Suprapubic skin (tissue), 4 donors: ENCODE measurements at places on chromosomes 7 and 10.

DNA sequence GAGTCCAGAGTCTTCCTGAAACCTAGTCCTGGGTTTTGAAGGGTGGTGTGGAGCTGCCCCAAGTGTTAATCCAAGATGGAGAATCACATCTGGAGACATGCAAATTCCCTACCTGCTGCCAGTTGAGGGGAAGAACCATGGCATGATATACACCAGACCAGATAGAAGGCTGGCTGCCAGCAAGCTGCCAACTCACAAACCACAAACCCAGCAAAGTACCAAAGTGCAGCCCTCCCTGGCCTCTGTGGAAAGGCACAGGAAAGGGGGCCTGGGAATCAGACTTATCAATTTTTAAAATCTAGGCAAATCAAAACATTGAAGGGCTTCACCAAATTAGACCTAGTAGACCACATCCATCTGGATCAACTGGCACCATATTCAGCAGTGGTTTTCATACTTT is 157.0 kb downstream of the TMEM26 start:
- no peak for DNase-seq

GRCh38 chr7:130152493-130153210 is 52.6 kb downstream of the TMEM209 start:
- DNase-seq: no peak

DNA sequence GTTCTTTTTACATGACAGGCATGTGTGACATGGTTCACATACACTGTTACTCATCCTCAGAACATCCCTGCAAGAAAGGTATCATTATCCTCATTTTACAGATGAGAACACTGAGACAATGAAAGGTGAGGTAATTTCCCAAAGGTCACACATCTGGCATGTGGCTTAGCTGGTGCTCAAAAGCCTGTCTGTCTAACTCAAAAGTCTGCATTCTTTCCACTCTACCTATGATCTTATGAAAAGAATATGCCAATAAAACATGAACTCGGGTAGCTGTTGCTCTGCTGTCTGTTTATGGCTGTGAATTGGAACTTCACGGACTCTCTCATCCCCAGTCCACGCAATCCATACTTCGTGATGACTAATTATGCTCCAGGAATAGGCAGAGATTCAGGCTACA is 79.0 kb upstream of the ODAD2 start:
- no peak for DNase-seq

DNA sequence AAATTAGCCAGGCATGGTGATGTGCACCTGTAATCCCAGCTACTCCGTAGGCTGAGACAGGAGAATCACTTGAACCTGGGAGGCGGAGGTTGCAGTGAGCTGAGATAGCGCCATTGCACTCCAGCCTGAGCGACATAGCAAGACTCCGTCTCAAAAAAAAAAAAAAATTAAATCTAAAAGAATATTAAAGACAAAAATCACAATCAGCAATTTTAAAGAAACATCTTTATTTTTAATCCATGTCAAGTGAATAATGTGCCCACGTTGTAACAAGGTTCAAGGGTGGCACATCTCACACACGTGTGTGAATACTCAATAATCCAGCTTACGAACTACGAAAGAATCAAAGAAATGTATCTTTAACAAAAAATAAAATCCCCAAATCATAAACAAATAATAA is 23.0 kb downstream of the SLC37A3 start:
- DNase-seq: no peak

DNA sequence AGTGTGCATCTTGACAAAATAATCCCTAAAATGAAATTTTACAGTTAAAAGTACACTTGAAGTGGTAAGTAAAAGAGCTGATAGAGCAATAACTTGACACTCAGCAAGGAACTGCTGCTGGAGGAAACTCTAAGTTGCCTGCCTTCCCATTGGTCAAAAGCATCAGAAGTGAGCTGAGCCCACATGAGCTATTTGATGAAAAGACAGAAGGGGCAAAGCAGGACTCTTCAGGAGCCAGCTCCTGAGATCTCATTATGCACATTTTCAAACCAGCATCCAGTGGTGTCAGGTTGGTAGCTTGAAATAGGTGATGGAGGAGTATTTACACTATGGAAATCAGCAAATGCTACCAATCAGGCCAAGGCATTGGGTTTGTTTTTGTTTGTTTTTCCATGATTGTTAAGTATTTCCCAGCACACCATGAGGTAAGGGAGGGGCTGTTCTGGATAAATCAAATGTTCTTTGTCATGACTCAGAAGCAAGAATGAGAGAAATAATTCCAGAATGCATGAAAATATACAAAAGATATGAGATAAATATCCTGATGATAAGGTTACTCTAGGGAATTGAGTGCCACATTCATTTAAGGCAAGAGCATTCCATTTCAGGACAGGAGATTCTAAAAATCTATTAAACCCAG is 316.6 kb downstream of the SNX13 start:
- DNase-seq: no peak

GRCh38 chr10:112360308-112361270 is 13.3 kb upstream of the ACSL5 start:
- DNase-seq: peak; percentile 73

GRCh38 chr10:3196958-3197347 is 24.4 kb upstream of the PITRM1 start:
- no peak for DNase-seq

- DNase-seq: no peak
Observed at GRCh38 chr7:33044986-33045385, 17.6 kb downstream of the NT5C3A start.

DNA sequence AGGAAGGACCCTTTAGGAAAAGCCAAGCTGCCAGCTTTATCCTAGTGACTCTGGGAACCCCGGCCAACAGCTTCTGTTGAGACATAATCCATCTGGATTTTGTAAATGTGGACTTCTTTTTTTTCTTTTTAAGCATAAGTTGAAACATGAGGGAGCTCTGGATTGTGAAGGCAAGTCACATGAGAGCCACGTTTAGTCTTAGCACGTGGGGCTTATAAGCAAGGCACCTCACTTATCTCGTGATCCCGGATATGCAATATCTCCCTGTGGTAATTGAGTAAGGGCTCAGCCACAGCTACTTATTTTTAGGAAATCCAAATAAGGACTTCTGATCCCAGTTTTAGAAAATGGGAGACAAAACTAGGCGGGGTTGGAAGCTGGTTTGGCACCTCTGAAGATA is 111.2 kb upstream of the PTN start:
- DNase-seq: peak; percentile 77

DNA sequence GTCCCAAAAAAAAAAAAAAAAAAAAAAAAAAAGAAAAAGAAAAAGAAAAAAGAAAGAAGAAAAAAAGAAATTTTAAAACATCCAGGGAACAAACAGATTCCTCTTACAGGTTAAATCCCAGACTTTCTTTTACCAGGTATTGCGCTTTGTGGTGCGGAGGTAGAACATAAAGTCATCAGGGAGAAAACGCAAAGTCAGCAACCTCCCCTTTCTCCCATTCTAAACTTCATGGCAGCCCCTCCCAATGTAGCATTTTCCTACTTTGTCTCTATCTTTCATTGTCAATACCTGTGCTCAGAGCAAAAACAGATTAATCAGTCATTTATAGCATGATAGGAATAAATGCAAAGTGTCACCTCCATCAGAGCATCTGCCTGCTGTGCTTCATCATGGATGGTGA is 299.7 kb downstream of the SFMBT2 start:
- no peak for DNase-seq

DNA sequence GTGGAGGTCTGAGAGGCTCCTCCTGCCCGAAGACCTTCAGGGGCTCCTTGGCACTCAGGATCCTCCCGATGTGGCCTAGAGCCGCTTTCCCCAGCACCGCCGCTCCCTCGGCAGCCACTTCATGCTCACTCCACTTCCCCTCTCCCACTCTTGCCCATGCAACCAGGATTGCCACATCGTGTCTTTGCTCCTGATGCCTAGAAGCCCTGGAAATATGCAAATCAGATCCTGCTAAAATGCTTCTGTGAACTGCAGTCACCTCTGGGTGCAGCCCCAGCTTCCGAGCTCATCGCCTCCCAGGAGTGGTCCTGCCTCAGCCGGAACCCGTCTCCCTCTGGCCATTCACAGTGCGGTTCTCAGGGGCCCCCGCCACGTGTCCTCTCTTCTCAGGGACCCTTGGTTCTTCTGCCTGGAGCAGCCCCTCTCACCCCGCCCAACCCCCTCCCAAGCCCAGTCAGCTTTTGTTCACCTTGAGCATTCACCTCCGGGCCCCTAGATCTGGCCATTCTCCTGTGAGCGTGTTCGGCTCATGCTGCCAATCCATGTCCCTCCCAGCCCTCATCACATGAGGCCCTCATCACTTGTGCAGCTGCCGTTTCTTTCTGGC is 175.5 kb downstream of the ADARB2 start:
- DNase-seq: peak; percentile 64

GRCh38 chr7:126700807-126701604 is 551.7 kb downstream of the GRM8 start:
- no peak for DNase-seq

- no peak for DNase-seq
Observed at GRCh38 chr7:3174515-3175284, 126.4 kb upstream of the SDK1 start.

- DNase-seq: no peak
Observed at GRCh38 chr10:76717141-76717540, 920.5 kb downstream of the KCNMA1 start.

GRCh38 chr10:6309816-6310215 is 107.1 kb downstream of the PFKFB3 start:
- no peak for DNase-seq

GRCh38 chr7:26667514-26668133 is 196.8 kb downstream of the SKAP2 start:
- no peak for DNase-seq

DNA sequence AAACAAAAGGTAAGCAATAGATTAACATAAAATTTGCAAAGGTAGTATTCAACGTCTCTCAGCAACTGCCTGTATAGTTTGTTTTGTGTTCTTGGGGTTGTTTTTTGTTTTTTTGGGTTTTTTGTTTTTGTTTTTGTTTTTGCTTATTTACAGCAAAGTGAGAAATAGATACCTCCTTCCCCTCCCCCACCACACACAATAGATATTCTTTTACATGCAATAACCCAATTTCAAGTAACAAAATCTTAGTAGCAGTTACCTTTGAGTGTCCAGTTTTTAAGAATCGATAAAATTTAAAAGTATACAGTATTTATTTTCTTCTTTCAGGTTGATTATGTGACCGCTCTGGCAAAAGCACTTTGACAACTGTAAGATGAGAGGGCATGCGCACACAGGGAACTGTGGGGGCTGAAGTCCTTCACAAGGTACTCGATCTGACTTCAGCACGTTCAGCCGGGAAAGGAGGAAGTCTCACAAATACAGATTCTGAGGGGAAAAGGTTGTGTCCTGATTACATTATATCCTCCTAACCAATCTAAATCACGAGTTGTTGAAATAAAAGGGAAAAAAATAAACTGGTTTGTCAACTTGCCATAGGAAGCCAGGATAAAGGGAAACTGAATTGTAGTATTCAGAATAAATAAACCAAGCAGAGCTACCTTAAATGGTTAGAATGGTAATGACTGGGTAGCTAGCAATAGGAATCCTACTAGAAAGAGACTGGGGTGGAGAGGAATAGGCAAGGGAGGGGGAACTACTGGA is 47.8 kb downstream of the CPEB3 start:
- DNase-seq: no peak

- no peak for DNase-seq
Observed at GRCh38 chr10:119535837-119536507, 6.5 kb downstream of the RGS10 start.

GRCh38 chr7:35549781-35550180 is 145.2 kb downstream of the HERPUD2 start:
- no peak for DNase-seq
